ENCODE measurements at places on chromosomes 2 and 18. TPM values are rescaled to one million over a fixed set of nuclear protein-coding genes. Genes with fewer than 3 reads are reported as not detected.

FIGN gene
- total RNA-seq: 13.5 TPM

NEB gene
- total RNA-seq: 1.5 TPM

SLC4A1AP gene
- total RNA-seq: 18.5 TPM

DNAH6 gene
- total RNA-seq: 0.08 TPM

POTEC gene
- total RNA-seq: not detected

ADI1 gene
- total RNA-seq: 141 TPM

SCN9A gene
- total RNA-seq: 2.2 TPM

PLB1 gene
- 1.8 TPM for total RNA-seq

IL36A gene
- not detected for total RNA-seq

SLC8A1 gene
- total RNA-seq: 958 TPM

CHRNG gene
- total RNA-seq: not detected

ARHGEF33 gene
- total RNA-seq: 0.32 TPM

DNPEP gene
- total RNA-seq: 76.5 TPM

C1QL2 gene
- not detected for total RNA-seq

MYL12A gene
- 1,520 TPM for total RNA-seq

WDSUB1 gene
- 10.8 TPM for total RNA-seq

CDH19 gene
- total RNA-seq: 18.4 TPM

B3GNT7 gene
- total RNA-seq: 7.7 TPM

STPG4 gene
- not detected for total RNA-seq

VWC2L gene
- total RNA-seq: not detected

SCYGR5 gene
- not detected for total RNA-seq

NEDD4L gene
- total RNA-seq: 51.4 TPM

HS1BP3 gene
- total RNA-seq: 19.7 TPM

DTNB gene
- total RNA-seq: 4.5 TPM

EFHD1 gene
- 24.3 TPM for total RNA-seq

LRP2 gene
- total RNA-seq: not detected

CIB4 gene
- not detected for total RNA-seq

RFX8 gene
- not detected for total RNA-seq

IKZF2 gene
- total RNA-seq: 4.3 TPM

MC5R gene
- not detected for total RNA-seq

SERPINB3 gene
- total RNA-seq: not detected

VWA3B gene
- total RNA-seq: 0.32 TPM

ZDBF2 gene
- total RNA-seq: 6.7 TPM

GALR1 gene
- 0.05 TPM for total RNA-seq

TNFAIP6 gene
- 2.8 TPM for total RNA-seq

TRPM8 gene
- not detected for total RNA-seq

TCF4 gene
- total RNA-seq: 59.5 TPM

ATP6V1B1 gene
- 0.43 TPM for total RNA-seq

EMILIN1 gene
- 17.4 TPM for total RNA-seq

CXCR4 gene
- 2.0 TPM for total RNA-seq

All from Right ventricle myocardium superior (tissue), 1 donor.